ENCODE measurements at places on chromosomes 5 and 9.

- DNase-seq, result peak; percentile 38
These were observed 26.3 kb downstream of the SPZ1 start for GRCh38 chr5:80346055-80346454.

GRCh38 chr5:151685749-151686673, 704 bp downstream of the SPARC start:
- DNase-seq, result no peak

GRCh38 chr5:141633871-141634561, 2.6 kb downstream of the HDAC3 start:
- DNase-seq, result no peak

DNA sequence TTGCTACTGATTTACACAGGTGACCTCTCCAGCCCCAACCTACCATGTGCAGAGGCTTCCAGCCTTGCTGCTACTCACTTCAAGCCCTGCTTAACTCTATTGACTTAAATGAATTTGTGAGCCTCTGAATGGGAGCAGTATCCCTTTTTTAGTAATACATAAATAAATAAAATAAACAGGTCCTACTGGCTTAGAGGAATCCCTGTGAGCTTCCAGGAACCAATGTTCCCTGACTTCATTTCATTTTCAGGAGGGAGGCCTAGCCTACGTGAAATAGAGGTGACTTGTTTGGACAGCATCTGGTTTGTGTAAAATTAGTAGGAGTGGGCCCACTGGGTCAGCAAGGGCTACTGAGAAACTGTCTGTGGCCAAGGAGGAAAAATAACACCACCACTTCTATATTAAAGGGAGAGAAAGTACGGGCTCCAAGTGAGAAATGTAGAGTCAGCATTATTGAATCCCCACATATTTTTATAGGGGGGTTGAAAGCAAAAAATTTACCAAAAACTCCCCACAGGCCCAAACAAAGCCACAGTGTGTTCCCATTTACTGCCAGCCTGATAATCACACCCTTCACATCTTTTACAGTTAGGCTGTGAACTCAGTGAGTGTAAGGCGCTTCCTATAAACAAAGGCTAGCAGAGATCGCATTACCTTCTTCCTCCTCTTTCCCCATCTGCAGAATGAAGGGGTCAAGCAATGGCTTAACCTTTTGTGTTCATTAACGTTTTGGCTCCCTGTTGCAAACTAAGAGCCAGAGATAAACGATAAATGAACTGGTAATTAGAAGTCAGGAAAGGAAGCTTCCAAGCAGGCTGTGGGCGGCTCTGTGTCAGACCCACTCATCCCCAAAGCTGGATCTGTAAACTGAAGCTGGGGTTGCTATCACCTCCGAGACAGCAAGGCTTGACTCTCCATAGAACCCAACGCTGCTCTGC, 138.8 kb upstream of the LIFR start:
- no peak for DNase-seq

DNA sequence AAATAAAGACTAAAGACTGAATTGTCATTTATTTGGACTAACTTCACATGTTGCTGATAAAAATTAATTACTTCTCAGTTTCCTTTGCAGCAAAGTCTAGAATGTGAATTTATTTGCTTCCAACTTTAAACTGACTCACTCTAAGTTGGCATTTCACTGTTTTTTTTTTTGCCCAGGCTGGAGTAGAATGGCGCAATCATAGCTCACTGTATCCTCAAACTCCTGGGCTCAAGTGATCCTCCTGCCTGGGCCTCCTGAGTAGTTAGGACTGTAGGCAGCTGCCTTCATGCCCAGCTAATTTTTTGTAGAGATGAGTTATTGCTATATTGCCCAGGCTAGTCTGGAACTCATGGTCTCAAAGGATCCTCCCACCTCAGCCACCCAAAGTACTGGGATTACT, 3.5 kb downstream of the CCNB1 start:
- DNase-seq, result no peak

DNA sequence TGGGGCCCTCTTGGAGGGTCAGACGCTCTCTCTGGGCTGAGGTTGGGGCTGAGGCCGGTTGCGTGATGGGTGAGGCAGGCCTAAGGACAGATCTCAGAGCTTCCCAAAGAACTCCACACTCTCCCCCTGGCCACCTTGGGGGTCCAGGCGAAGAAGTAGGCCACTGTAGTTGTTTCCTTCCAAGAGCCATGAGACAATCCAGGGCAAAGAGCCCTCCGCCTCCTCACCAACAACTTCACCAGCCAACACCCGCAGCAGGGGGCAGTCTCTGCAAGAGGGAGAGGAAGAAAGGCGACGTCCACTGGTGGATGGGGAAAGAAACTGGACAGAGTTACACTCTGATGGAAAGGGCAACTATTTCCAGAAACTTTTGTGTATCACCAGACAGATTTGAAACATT, 10.7 kb downstream of the SLC35A4 start:
- no peak for DNase-seq

DNA sequence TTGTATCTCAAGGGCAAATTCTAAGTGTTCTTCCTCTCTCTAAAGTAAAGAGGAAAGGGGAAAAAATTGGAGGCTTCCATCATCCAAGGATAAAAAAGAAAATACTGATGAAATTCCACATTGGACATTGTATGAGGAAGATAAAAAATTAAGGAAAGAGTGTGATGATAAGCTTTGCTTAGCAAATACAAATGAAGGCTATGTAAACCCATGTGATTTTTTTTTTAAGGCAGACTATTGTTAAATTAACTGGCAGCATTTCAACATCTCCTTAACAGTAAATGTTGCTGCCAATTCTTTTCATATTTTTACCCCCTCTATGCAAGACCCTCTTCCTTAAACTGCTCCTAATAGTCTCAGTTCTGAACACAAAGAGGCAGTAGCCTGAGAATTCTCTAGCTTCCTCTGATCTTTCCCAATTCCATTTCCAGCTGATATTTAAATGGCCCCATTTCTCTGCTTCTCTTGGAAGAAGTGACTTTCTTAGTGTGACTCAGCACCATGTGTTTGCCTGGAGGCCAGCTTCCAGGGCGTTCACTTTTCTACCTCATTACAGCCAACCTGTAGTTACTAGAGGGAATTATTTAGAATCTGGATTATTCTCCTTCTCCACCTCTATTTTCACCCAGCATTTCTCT, 159.7 kb downstream of the TLE1 start:
- no peak for DNase-seq

DNA sequence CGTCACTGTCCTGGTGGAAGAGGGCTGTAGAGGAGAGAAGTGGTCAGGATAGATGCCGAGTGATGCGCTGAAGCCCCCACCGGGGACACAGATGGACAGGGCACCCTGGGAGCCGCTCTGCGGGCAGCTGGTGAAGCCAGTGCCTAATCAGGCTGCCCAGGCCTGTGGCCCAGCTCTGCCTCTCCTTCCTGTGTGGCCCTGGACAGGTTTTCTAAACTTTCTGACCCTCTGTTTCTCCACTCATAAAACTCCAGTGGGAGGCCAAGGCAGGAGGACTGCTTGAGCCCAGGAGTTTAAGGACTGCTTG, 86.1 kb downstream of the C5orf15 start:
- no peak for DNase-seq

GRCh38 chr9:4259489-4259888, 40.4 kb downstream of the GLIS3 start:
- DNase-seq, result no peak

DNA sequence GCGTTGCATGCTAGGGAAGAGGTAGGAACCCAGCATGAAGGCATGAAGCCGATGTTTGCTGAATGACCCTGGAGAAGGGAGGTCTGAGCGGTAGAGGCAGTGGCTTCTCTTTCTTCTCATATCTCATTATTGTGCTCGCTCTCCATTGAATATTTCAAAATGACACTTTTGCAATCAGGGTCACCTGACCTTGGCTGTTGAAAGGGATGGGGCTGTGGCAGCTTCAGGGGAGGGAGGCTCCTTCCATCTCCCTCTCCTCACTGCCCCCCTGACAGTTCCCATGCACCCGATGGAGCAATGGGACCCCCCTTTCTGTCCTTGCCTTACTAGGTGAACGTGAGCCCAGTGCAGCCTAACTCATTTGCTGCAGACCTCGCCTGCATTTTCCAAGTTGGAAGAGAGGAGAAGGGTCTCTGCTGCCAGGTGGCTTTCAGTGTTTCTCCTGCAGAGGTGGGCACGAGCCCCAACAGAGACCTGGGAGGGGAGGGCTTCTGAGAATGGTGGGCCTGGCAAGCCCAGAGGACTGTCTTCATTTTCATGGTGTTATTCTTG, 17.9 kb downstream of the STC2 start:
- DNase-seq, result no peak

DNA sequence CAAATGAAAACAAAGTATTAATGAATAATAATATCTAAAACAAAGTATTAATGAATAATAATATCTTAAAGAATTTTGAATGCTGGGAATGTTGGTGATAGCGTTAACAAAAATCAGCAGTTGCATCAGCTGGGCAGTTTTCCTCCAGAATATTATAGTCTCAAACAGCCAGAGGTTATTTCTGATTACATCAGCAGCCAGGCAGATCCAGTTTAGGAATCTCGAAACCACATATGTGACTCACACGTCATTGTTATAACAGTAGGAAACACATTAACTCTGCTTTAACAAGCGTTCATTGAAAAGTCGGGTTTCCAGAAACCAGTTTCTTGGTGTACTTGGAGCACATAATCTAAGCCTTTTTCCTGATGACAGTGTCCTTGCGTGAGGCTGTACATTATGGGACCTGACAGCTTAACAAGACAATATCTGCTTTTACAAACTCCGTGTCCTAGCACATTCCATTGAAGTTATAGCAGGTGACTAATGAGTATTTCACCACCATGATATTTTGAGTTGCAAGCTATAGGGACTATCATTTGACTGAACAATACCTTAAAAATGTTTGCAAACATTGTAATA, 559.5 kb upstream of the KLF4 start:
- DNase-seq, result no peak

GRCh38 chr5:19256036-19256435, 732.0 kb downstream of the CDH18 start:
- no peak for DNase-seq

DNA sequence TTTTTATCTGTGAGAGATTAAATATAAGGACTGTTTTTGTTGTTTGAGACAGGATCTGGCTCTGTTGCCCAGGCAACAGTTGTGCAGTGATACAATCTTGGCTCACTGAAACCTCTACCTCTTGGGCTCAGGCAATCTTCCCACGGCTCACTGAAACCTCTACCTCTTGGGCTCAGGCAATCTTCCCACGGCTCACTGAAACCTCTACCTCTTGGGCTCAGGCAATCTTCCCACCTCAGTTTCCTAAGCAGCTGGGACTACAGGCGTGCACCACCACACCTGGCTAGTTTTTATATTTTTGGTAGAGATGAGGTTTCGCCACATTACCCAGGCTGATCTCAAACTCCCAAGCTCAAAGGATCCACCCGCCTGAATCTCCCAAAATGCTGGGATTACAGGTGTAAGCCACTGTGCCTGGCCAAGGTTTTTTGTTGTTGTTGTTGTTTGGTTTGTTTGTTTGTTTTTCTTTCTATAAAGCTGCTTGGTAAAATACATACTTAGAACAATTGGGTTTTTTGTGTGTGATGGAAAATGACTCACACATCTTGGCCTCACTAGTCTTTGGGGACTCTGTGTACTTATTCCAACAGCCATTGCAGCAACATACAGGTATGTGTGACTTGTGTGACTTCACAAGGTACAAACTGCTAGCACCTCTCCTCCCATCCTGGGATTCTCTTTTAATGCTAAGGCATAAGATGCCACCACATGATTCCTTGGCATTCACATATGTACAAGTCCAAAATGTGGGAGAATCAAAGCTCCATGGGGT, 36.5 kb upstream of the RASA1 start:
- peak; percentile 22 for DNase-seq

GRCh38 chr9:7103367-7103766, 345.6 kb downstream of the KDM4C start:
- DNase-seq, result no peak

DNA sequence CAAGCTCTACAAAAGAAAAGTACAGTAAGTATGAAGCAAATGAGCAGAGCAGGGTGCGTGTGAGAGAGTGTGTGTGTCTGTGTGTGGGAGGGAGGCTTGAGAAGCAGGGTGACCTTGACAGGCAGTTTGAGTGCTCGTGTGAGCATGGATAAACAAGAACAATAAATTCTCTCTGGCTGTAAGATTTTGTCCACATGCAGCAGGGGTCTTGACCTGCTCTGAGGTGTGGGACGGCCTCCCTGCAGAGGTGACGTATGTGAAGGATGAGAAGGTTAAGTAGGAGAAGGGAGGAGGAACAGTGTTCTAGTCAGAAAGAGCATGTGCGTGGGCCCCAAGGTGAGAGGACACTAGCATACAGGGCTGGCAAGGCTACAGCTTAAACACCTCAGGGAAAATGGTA, 49.0 kb downstream of the SPTLC1 start:
- no peak for DNase-seq

DNA sequence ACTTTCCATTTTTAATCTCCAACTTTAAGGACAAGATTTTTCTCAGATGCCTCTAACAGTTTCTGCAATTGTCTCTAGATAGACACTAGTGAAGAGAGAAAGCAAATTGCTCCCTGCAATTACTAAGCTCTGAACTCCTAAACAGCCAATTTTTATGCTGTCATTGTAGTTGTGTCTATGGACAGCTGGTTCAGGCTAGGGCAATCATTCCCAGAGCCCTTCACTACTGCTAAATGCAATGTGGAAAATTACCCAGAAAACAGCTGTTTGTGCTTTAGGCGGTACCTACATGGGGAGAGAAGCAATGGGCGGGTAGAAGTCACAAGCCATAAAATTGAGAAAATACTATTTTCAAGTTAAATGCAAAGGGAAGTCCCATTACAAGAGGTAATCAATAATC, 211.6 kb downstream of the SPOCK1 start:
- DNase-seq, result no peak

- no peak for DNase-seq
These were observed 106.1 kb downstream of the IRX1 start for GRCh38 chr5:3701694-3702093.

GRCh38 chr5:74361406-74362358, 278.8 kb downstream of the ENC1 start:
- DNase-seq, result no peak

GRCh38 chr9:108274971-108275370, 580.8 kb downstream of the ACTL7B start:
- no peak for DNase-seq

- DNase-seq, result peak; percentile 2
These were observed 6.5 kb downstream of the ARL14EPL start for GRCh38 chr5:116038817-116039216.

DNA sequence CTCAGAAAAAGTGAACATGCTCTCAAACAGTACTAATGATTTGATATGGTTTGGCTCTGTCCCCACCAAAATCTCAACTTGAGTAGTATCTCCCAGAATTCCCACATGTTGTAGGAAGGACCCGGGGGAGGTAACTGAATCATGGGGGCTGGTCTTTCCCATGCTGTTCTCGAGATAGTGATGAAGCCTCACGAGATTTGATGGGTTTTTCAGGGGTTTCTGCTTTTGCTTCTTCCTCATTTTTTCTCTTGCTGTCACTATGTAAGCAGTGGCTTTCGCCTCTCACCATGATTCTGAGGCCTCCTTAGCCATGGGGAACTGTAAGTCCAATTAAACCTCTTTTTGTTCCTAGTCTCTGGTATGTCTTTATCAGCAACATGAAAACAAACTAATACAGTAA, 401.3 kb downstream of the BNC2 start:
- DNase-seq, result no peak

- no peak for DNase-seq
These were observed 7.7 kb upstream of the NFIB start for GRCh38 chr9:14321517-14322130.

GRCh38 chr5:149282027-149282965, 10.6 kb downstream of the AFAP1L1 start:
- DNase-seq, result no peak

GRCh38 chr5:69213513-69214215, 21.0 kb upstream of the CDK7 start:
- DNase-seq, result no peak
